ENCODE measurements at places on chromosomes 2 and 18.

DNA sequence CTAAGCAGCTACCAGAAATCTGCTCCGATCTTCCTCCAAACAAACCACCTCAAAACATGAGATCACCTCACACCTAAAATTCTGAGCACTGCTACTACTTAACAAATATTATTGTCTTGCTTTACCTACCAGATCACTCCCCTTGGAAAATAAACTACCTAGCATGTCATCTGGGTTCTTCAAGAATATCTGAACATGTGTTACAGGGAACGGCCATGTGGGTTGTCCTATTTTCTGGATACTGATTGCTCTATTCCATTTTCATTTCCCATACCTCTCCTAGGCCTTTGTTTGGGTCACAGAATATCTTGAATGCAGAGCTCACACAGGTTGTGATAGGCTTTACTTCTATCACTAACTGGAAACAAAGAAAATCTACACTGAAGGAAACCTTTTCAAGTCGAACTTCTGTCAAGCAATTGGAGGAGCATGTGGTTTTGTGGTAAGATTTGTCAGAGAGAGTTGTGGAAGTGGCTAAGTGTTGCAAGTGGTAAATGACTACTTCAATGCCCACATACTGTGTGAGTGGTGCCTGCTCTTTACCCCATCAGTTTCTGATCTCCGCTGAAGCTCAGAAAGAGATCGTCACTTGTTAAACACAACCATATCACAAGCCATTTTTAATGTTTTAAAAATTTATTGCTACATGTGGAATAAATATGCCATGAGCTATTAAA is 739.1 kb upstream of the ZEB2 start:
- DNase-seq: peak; percentile 82

- DNase-seq: no peak
Measured at GRCh38 chr2:24912986-24913385, 7.1 kb downstream of the ADCY3 start.

GRCh38 chr2:217279140-217279539 is 419.3 kb upstream of the TNP1 start:
- DNase-seq: no peak

GRCh38 chr2:119260646-119261492 is 37.2 kb downstream of the STEAP3 start:
- no peak for DNase-seq

DNA sequence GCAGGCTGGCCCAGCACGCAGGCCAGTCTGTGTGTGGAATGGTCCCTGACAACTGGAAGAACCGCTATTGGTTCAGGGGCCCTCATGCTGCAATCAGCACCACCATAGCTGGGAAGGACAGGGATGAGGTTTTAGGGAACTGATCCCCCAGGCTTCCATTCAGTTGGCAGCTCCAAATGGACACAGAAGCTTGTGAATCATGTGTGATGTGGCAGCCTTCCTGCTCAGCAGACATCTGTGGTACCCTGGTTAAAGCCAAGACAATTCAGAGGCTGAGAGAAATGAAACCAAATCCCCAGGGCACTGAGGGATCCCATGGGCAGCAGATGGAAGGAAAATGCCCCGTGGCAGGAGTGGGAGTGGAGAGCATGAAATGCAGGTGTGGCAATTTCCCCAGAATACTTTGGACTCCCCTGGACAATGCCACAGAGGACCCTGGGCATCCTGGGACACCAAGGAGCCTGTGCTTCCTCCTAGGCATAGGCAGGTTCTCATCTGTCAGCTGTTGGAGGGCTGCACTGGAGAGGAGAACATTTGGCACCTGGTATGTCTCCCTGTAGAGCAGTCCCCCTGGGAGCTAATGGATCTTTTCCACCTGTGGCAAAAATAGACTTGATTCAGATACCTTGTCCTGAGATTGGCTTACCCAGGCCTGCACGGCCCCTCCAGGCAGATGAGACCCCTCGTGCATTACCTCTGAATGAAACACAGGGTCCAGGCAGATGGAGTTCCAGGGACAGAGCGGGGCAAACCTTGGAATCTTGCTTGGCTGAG is 162.2 kb upstream of the BCL2L11 start:
- DNase-seq: no peak

- no peak for DNase-seq
Measured at GRCh38 chr18:46344416-46345180, 240.4 kb downstream of the HAUS1 start.

- no peak for DNase-seq
Measured at GRCh38 chr2:220442012-220442411, 814.6 kb downstream of the SLC4A3 start.

DNA sequence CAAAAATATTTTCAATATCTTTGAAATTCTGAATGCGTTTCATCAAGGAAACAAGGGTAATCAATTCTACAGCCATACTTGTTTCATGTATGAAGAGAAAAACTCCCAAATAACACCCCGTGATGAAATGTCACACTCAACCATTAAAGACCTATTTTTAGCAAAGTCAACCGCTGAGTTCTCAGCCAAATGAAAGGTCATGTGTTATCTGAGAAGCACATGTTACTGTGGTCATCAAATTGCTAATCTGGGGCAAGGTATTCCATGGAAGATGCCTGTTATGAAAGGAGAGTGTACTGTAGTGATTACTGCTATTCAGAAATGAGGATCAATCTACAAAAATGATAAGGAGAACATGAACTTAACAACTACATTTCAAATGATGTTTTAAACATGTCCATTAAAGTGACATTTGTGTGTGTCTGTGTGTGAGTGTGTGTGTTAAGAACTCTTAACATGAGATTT is 126.7 kb downstream of the BCL2 start:
- no peak for DNase-seq

- no peak for DNase-seq
Measured at GRCh38 chr18:5939801-5940667, 44.7 kb upstream of the TMEM200C start.

DNA sequence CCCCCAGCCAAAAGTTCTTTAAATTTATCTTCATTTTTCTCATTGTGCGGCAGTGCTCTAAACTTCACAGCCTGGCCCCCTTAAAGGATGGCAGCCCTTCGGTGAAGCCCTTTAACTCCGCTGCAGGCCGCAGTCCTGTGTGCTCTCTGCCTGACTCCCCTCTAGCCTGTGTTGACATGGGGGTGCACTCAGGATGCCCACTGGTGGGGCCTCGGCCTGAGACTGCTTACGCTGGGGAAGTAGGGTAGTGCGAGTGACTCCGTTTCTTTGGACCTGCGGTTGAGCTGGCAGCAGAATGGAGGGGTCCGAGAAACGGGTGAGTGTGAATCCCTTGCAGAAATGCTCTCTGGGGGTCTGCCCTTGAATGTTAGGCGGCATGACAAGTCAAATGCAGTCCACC is 5.6 kb downstream of the RAB12 start:
- no peak for DNase-seq

GRCh38 chr2:172100935-172101820 is 1.5 kb downstream of the DLX2 start:
- DNase-seq: no peak

DNA sequence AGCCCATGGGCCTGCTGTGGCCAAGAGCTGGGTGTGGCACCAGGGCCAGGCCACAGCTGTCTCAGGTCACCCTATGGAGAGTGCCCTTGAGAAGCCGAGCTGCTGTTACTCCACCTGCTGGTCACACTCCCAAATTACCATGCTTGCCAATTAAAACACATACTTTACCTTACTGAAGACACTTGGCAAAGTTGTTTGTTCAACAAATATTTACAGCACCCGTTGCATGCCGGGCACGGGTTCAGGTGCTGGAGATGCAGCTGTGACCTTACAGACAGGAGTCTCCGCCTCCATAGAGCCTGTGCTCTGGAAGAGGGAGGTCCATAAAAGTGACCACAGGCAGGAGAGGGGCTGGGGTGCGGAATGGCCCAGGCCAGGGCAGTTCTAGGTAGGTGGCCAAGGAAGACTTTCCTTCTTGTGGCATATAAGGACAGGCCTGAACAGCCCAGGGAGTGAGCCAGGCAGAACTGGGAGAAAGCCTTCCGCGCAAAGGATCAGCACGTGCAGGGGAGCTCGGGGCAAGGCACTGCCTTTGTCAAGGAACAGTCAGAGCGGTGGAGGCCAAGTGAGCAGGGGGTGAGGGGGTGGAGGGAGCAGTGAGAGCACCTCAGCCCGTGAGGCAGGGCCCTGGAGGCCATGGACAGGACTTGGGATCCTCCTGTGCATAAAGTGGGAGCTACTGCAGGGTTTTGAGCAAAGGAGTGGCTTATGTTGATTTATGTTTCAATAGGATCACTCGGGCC is 23.6 kb upstream of the RBM44 start:
- peak; percentile 43 for DNase-seq

GRCh38 chr18:376311-376710 is 108.5 kb upstream of the THOC1 start:
- no peak for DNase-seq

DNA sequence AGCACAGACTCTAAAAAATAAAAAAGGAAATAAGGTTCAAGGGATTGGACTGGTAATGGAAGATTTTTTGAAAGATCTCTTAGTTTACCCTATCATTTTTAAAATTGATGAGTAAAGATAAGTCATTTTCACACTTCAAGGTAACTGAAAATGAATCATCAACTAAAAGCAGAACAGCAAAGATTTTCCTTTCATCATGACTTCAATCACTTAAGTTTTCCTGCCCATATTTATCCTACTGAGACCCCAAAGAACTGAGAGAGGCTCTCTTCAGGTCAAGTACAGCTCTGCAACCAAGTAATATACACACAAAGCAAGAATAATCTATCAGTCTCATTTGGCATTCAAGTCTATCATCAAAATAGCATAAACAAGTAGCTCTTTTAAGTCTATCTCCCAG is 540.7 kb downstream of the METTL4 start:
- no peak for DNase-seq

- DNase-seq: no peak
Measured at GRCh38 chr2:99079226-99079625, 62.3 kb upstream of the C2orf15 start.

DNA sequence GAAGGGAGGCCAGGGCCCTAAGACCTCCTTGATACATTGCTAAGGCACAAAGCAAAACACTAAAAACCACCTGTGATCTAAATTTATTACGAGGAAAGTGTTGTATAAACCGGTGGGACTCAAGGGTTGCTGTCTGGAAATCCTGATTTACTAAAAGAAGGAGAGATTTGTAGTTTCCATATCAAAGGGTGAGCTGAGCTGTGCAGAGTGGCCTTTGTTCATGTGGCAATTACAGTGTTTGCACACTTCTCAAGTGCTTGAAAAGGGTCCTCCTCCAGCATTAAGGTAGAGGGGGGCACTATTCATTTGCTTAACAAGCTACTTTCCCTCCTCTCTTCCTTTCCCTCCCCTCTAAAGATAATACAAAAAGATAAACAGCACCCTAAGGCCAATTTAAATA is 30.5 kb upstream of the ITGA4 start:
- DNase-seq: no peak

DNA sequence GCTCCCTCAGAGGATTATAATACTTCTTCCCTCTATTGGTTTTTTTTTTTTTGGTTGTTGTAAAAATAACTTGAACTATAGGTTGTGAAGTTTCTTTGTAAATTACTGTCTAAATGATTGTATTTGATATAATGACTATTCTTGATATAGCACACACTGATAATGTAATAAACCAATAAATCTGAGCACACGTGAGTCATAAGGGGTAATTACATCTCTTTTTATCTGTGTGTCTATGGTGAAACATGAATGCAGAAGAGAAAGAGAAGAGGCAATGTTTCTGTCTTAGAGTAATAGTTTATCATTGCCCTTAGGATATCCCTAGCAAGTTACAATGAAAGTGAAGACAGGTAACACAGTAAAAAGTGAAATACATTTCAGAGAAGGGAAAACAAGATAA is 64.1 kb upstream of the RAPGEF4 start:
- DNase-seq: no peak

DNA sequence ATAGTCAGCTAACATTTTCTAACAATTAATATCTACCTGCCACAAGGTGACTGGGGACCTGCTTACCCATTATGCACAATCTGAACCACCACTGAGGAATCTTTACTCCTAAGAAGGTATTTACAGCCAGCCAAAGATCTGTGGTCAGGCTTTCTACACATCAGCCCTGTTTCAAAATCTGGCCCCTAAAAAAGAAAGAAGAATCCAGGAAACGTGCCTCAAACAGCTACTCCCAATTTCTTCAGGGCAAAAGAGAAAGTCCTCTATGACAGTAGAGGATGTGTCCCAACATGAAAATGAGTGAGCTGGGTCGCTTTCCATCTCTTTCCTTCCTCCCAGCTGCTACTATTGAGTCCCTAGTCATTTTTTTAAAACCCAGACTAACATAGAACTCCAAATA is 79.5 kb downstream of the EPB41L3 start:
- DNase-seq: no peak

DNA sequence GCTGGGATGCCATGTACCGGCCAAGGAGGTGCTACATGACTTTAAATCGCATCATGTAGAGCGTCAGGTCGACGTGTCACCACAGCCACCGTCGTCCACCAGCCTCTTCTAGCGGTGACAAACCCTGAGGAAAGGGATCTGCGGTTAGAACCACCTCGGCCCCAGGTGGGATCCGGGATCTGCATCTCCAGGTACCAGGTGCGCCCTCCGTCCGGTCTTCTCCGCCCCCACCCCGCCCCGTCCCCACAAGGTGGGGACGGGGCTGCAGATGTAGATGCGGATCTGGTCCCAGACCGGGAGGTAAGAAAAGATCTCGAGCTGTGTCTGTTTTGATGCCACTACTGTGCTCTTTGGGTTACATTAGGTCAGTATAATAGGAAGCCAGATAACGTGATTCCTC is 38.4 kb downstream of the C1D start:
- DNase-seq: no peak

GRCh38 chr2:179298666-179299065 is 34.0 kb upstream of the SESTD1 start:
- no peak for DNase-seq

DNA sequence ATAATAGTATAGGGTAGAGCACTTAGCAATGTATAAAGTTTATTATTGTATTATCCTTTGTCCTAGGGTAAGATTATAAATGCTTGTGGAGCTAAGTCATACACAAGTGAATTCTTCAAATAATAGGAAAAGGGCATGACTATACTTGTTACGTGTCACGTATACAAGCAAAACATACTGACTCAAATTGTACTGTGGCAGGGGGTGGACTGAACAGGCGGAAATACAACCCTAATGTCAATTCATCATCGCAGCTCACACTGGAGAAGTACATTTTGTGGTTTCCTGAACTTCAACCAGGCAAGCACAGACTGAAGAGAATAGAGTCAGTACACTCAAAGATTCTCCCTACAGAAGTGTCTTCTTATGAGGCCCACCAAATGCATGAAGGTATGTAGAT is 201.0 kb downstream of the MBD2 start:
- DNase-seq: peak; percentile 66
